ENCODE measurements at places on chromosomes 7 and 10.

GRCh38 chr7:126570845-126571244 is 681.9 kb downstream of the GRM8 start:
- no peak for DNase-seq

GRCh38 chr10:77500754-77501151 is 136.9 kb downstream of the KCNMA1 start:
- no peak for DNase-seq

- DNase-seq, result no peak
Measured at GRCh38 chr7:23852135-23852534, 142.1 kb downstream of the STK31 start.

GRCh38 chr7:2022021-2022409 is 210.7 kb downstream of the MAD1L1 start:
- DNase-seq, result no peak

DNA sequence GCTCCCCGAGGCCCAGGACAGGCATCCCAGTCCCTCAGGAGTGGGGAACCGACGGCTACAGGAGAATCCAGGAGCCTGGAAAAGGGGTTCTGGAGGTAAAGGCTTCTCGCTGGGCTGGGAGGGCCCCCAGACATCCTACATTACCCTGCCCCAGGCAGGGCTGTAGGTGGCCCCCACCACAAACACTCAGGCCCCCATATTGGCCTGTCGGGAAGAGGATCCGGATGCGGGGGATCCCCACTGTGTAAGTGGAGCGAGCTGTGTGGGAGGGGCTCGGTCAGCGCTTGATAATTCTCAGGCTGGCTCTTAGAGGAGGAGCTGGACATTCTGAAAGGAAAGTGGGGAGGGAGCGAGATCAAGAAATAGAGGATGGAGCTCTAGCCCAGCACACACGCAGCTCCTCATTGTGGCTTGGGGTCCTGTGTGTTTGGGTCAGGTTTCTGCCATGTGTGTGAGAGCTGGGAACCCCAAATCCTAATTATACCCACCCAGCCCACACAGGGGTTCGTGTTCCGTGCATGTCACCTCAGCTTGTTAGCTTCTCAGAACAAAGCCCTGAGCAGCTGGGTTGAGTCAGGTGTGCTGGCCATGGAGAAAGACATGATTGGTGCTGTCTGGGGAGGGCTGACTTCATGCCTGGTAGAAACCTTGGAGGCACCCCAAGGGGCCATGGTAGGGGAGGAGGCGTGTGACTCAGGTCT is 49.4 kb downstream of the ZNF467 start:
- no peak for DNase-seq

GRCh38 chr7:23383225-23383624 is 84.1 kb downstream of the MALSU1 start:
- no peak for DNase-seq

Data from stimulated activated CD4-positive, alpha-beta T cell treated with anti-CD3 and anti-CD28 coated beads, Interleukin-1b, Interleukin-23, amount 100 ng/mL, for 4 hours (primary cell).